Activated naive CD8-positive, alpha-beta T cell treated with anti-CD3 and anti-CD28 coated beads for 36 hours (primary cell): ENCODE measurements at places on chromosomes 3 and 15.

- DNase-seq = no peak
- peaks cover 64% of the 10 kb centered on the region for H3K4me1 ChIP-seq
- H3K27me3 ChIP-seq = no peaks in the 10 kb centered on the region
- H3K4me3 ChIP-seq = no peak overlapping the region
- no peak overlapping the region for H3K27ac ChIP-seq
Measured at GRCh38 chr15:85494048-85494777, 113.8 kb downstream of the AKAP13 start.

GRCh38 chr3:73511571-73512525 is 112.9 kb downstream of the PDZRN3 start:
- DNase-seq = no peak
- no peaks in the 10 kb centered on the region for H3K4me1 ChIP-seq
- peaks cover 5% of the 10 kb centered on the region for H3K27me3 ChIP-seq
- no peak overlapping the region for H3K4me3 ChIP-seq
- no peaks in the 10 kb centered on the region for H3K36me3 ChIP-seq

GRCh38 chr3:58167431-58168351 is 43.1 kb downstream of the DNASE1L3 start:
- no peaks in the 10 kb centered on the region for H3K36me3 ChIP-seq
- no peaks in the 10 kb centered on the region for H3K27me3 ChIP-seq
- no peak overlapping the region for H3K27ac ChIP-seq
- peaks cover 7% of the 10 kb centered on the region for H3K4me1 ChIP-seq
- peak; percentile 68 for DNase-seq
- H3K4me3 ChIP-seq = no peak overlapping the region

DNA sequence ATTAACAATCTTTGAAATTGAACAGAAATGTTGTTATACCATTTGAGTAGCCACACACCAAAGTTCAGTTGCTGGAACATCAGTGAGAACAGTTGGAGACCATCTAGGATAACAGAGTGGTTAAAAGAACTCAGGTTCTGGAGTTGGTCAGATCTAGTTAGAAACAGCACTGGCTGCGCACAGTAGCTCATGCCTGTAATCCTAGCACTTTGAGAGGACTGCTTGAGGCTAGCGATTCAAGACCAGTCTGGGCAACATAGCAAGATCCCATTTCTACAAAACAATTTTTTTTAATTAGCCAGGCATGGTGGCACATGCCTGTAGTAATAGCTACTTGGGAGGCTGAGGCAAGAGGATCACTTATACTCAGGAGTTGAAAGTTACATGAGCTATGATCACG is 7.6 kb upstream of the PKM start:
- peaks cover 17% of the 10 kb centered on the region for H3K36me3 ChIP-seq
- peaks cover 4% of the 10 kb centered on the region for H3K27me3 ChIP-seq
- DNase-seq = no peak
- H3K27ac ChIP-seq = no peak overlapping the region

DNA sequence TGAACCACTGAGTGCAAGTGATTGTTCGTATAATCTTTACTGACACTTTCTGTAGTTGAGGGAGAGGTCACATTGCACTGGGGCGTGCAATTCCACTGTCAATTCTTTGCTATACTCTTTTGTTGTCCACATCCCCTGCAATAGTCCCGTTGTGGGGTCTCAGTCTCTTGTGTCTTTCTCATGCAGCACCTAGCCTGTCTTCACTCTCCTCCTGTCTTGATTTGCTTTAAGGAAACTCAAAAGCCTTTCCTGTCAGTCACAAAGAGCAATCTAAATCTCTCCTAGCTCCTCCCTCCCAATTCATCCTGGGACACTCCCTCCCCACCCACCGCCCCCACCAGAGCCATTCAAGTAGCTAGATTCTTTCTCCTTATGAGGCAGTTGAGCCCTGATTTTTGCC is 13.2 kb upstream of the TMEM158 start:
- H3K27ac ChIP-seq = no peak overlapping the region
- no peaks in the 10 kb centered on the region for H3K36me3 ChIP-seq
- peaks cover 9% of the 10 kb centered on the region for H3K27me3 ChIP-seq
- no peaks in the 10 kb centered on the region for H3K4me1 ChIP-seq
- no peak for DNase-seq
- no peak overlapping the region for H3K4me3 ChIP-seq

GRCh38 chr15:43423793-43424192 is 52.9 kb downstream of the TUBGCP4 start:
- H3K36me3 ChIP-seq = peaks cover 24% of the 10 kb centered on the region
- no peak overlapping the region for H3K4me3 ChIP-seq
- H3K27me3 ChIP-seq = no peaks in the 10 kb centered on the region
- peaks cover 9% of the 10 kb centered on the region for H3K4me1 ChIP-seq
- H3K27ac ChIP-seq = no peak overlapping the region

GRCh38 chr3:29065211-29065785 is 215.6 kb upstream of the RBMS3 start:
- H3K27ac ChIP-seq = no peak overlapping the region
- H3K36me3 ChIP-seq = no peaks in the 10 kb centered on the region
- no peaks in the 10 kb centered on the region for H3K27me3 ChIP-seq
- no peak overlapping the region for H3K4me3 ChIP-seq

GRCh38 chr3:67325231-67325630 is 327.1 kb downstream of the KBTBD8 start:
- no peaks in the 10 kb centered on the region for H3K27me3 ChIP-seq
- H3K4me1 ChIP-seq = peaks cover 16% of the 10 kb centered on the region
- H3K36me3 ChIP-seq = peaks cover 2% of the 10 kb centered on the region
- no peak overlapping the region for H3K27ac ChIP-seq

DNA sequence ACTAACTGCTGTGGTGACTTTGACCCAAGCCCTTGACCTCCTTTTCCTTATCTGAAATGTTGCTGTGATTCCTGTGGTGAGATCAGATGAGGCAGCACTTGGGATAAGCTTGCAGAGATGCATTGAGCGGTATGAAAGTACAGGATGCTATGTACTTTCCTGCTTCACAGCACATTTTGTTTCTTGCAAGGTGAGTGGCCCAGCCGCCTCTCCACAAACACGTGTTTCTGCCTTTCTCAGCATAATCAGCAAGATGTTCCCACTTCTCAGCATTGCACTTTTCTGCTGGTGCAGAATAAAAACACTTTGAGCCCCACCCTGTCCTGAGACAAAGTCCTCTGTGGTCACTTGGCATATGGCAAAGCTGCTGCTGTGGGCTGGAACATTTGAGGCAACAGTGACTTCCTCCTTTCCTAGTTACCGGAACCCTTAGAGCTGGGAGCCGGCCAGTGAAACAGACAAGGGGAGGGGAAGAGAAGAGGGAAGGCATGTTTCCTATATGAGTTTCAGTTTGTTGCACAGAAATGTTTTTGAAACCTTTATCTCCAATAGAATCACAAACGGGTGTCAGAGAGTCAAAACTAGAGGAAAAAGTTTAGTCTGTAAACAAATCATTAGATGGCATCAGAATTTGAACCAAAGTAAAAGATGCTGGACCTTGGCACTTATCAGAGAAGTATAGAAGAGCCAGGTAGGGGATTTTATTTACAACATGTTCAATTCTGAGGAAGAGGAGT is 5.0 kb downstream of the NUDT16 start:
- peak overlapping the region; percentile 46 for H3K27ac ChIP-seq
- H3K27me3 ChIP-seq = no peaks in the 10 kb centered on the region
- peaks cover 2% of the 10 kb centered on the region for H3K36me3 ChIP-seq
- peaks cover 11% of the 10 kb centered on the region for H3K4me1 ChIP-seq
- H3K4me3 ChIP-seq = no peak overlapping the region

DNA sequence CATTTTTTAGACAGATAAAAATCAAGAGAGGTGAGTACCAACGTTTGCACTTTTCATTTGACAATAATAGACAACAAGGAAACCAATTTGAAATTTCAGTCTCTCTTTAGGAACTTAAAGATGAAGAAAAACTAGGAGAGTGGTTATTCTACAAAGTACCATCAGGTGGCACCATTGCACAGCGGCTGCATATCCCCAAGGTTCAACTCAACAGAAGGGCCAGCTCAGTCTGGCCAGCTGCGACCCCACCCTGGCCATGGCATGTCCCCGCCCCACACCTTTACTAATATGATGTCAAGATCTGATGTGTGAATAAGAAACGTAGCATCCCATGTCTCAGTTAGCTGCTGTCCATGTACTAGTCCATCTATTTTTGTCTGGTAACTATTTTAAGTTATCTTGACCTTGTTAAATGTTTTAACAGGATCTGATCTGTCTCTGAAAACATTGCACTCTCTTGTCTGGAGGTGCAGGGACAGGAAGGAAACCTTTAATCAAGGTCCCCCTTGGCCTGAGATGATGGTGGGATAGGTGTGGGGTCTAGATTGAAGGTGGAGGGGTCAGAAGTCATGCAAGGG is 35.5 kb upstream of the CGNL1 start:
- H3K4me3 ChIP-seq = no peak overlapping the region
- H3K4me1 ChIP-seq = peaks cover 1% of the 10 kb centered on the region
- peak; percentile 12 for DNase-seq
- H3K36me3 ChIP-seq = no peaks in the 10 kb centered on the region
- H3K27ac ChIP-seq = no peak overlapping the region

- no peak overlapping the region for H3K4me3 ChIP-seq
- H3K27me3 ChIP-seq = no peaks in the 10 kb centered on the region
- H3K36me3 ChIP-seq = peaks cover 6% of the 10 kb centered on the region
Measured at GRCh38 chr15:89161666-89162065, 59.7 kb downstream of the RLBP1 start.

- no peak overlapping the region for H3K27ac ChIP-seq
- peaks cover 2% of the 10 kb centered on the region for H3K4me1 ChIP-seq
- no peak overlapping the region for H3K4me3 ChIP-seq
Measured at GRCh38 chr15:67433495-67434099, 87.3 kb upstream of the C15orf61 start.

DNA sequence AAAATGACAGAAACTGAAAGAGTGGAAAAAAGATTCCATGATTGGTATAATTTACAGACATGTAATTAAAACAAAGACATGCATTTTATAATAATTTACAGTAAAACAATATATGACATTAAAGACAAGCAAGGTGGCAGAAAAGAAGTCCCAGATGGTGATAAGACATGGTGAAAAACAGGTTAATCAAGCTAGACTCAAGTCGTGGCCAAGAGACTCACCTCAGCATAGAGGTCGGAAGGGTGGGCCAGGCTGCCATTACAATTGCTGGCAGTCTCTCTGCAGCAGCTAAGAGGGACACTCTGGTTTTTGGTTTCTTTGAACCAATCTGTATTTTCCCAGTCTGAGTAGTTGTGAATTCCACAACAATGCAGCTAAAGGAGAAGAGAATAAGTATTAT is 18.4 kb downstream of the TSPAN3 start:
- no peak overlapping the region for H3K4me3 ChIP-seq
- peaks cover 9% of the 10 kb centered on the region for H3K36me3 ChIP-seq
- no peak for DNase-seq
- peaks cover 20% of the 10 kb centered on the region for H3K4me1 ChIP-seq
- H3K27ac ChIP-seq = no peak overlapping the region

GRCh38 chr3:44518782-44519156 is 36.2 kb upstream of the ZKSCAN7 start:
- peaks cover 6% of the 10 kb centered on the region for H3K4me1 ChIP-seq
- H3K36me3 ChIP-seq = no peaks in the 10 kb centered on the region
- H3K4me3 ChIP-seq = no peak overlapping the region
- no peak for DNase-seq
- no peak overlapping the region for H3K27ac ChIP-seq

- no peak for DNase-seq
- no peak overlapping the region for H3K4me3 ChIP-seq
- H3K36me3 ChIP-seq = no peaks in the 10 kb centered on the region
- no peak overlapping the region for H3K27ac ChIP-seq
- peaks cover 16% of the 10 kb centered on the region for H3K27me3 ChIP-seq
- no peaks in the 10 kb centered on the region for H3K4me1 ChIP-seq
Measured at GRCh38 chr15:39403640-39404117, 177.2 kb upstream of the THBS1 start.

DNA sequence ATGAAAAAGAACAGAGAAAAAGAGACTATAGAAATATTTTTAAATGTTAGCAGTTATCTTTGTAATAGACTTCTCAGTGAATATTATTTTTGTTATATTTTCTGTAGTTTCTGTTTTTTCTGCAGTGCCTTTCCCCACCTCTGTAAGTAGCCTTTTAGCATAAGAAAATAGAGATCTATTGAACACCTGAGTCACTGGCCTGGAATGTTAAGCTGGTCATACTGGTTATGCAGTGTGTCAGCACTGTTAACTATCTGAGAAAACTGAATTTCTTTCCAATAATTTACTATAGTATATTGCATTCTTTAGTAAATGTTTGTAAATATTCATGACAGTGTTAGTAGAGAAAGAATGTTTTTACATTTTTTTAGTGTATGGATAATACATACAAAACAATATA is 79.8 kb downstream of the NECTIN3 start:
- H3K4me3 ChIP-seq = no peak overlapping the region
- DNase-seq = no peak
- no peaks in the 10 kb centered on the region for H3K27me3 ChIP-seq
- H3K27ac ChIP-seq = no peak overlapping the region
- no peaks in the 10 kb centered on the region for H3K36me3 ChIP-seq
- H3K4me1 ChIP-seq = peaks cover 2% of the 10 kb centered on the region

GRCh38 chr3:11143476-11143875 is 10.8 kb upstream of the HRH1 start:
- no peak overlapping the region for H3K4me3 ChIP-seq
- no peak for DNase-seq
- no peak overlapping the region for H3K27ac ChIP-seq
- peaks cover 12% of the 10 kb centered on the region for H3K4me1 ChIP-seq
- H3K36me3 ChIP-seq = no peaks in the 10 kb centered on the region
- H3K27me3 ChIP-seq = peaks cover 29% of the 10 kb centered on the region

DNA sequence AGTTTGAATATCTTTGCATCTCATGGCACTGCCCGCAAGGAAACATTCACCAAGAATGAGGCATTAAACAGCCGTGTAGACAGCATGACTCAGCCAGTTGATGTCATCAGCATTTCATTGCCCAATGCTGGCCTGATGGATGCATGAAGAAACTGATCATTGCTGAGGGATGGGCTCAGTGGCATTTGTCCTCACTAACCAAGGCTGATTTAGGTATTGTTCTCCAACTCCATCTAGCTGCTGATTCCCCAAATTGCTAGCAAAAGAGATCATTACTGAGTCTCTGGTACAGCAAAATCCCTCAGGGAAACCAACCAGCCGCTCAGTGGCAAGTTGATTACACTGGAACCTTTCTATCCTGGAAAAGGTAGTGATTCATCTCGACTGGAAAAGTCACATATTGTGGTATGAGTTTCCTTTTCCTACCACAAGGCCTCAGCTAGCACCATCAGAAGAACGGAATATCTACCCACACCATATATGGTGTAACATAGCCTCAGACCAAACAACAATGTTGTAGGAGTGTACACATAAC is 186.5 kb upstream of the GAP43 start:
- H3K4me3 ChIP-seq = no peak overlapping the region
- H3K27ac ChIP-seq = no peak overlapping the region
- no peaks in the 10 kb centered on the region for H3K36me3 ChIP-seq
- no peak for DNase-seq

GRCh38 chr3:157588386-157589060 is 85.3 kb upstream of the VEPH1 start:
- DNase-seq = no peak
- peaks cover 10% of the 10 kb centered on the region for H3K27me3 ChIP-seq
- H3K27ac ChIP-seq = no peak overlapping the region
- H3K4me3 ChIP-seq = no peak overlapping the region
- H3K36me3 ChIP-seq = no peaks in the 10 kb centered on the region
- H3K4me1 ChIP-seq = no peaks in the 10 kb centered on the region
